ENCODE measurements at places on chromosomes 5 and 9. TPM values are rescaled to one million over a fixed set of nuclear protein-coding genes. Genes with fewer than 3 reads are reported as not detected.

- no peak for DNase-seq
Observed at GRCh38 chr9:85359161-85359560, 382.6 kb downstream of the AGTPBP1 start.

GRCh38 chr5:158739951-158740757 lies 359.6 kb downstream of the EBF1 start:
- DNase-seq, result no peak

- no peak for DNase-seq
Observed at GRCh38 chr5:83708170-83708569, 12.5 kb downstream of the HAPLN1 start.

GRCh38 chr5:173574983-173575382 lies 41.5 kb downstream of the BOD1 start:
- DNase-seq, result no peak

GRCh38 chr5:141534492-141535213 lies 45.8 kb downstream of the PCDHGC5 start:
- DNase-seq, result no peak

GRCh38 chr9:88379352-88379751 lies 8.9 kb upstream of the SPIN1 start:
- DNase-seq, result no peak

- DNase-seq, result peak; percentile 24
Observed at GRCh38 chr5:8234179-8234770, 365.3 kb downstream of the MTRR start.

DNA sequence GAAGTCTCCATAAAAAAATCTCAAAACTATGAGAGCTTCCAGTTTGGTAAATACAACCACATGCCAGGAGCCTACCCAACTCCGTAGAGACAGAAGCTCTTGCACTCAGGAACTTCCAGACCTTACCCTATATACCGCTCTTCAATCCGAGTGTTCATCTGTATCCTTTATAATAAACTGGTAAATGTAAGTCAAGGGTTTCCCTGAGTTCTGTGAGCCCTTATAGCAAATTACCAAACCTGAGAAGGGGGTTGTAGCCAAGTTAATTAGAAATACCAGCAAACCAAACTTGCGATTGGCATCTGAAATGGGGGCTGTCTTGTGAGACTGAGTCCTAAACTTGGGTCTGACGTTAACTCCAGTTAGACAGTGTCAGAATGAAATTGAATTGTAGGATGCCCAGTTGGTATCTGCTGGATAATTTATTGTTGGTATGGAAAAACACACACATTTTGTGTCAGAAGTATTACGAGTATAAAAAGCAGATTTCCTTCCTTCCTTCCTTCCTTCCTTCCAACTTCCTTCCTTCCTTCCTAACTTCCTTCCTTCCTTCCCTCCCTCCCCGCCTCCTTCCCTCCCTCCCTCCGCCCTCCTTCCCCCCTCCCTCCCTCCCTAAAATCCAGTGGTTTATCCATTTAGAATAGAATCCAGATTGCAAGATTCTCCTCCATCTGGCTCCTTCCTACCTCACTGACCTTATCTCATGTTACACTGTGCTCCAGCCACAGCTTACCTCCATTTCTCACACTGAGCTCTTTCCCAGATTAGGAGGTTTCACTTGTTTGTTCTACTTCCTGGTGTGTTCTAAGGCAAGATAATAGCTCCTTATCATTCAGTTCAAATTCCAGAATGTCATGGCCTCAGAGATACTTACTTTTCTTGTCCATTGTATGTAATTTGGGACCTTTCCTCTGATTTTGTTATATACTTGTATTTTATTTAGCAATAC lies 196.7 kb downstream of the WDR70 start:
- DNase-seq, result no peak

DNA sequence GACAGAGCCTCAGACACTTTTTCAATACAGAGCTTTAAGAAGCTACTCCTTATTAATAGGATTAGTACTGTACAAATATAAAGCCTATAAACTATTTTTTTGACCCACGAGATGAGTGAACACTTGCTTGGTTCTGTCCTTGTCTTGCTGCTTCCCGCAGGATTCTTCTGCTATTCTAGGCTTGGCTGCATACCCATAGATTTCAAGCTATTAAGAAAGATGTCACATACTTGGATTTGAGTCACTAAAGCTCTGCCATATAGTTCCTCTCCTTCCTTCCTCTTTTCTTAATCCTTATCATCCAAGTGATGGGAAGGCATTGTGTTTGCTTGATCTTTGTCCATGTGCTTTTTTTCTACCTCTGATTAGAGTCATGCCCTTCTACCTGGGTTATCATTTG lies 361.2 kb upstream of the TRPC7 start:
- no peak for DNase-seq

DNA sequence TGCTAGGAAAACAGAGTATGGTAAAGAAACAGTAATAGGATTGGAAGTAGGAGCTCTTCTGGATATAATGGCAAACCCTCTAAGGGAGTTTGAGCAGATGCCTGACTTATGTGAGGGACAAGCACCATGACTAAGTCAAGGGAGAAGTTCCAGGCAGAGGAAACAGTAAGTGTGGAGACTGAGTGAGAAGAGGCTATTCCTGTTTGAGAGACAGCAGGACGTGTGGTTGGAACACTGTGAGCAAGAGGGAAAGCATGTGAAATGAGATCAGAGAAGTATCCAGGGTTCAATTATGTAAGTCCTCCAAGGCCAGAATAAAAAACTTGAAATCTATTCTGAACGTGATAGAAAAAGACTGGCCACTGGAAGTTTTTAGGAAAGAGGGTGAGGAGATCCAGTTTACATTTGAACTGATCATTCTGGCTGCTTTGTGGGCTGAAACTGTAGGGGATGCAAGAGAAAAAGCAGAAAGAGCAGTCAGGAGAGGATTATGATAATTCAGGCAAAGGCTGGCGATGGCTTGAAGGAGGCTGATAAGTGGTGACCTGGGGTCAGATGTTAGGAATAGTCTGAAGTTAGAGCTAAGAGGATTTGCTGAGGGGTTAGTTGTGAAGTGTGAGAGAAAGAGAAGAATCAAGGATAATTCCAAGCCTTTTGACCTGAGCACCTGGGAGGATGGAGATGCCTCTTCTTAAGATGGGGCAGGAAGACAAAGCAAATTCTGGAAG lies 19.2 kb downstream of the DMAC1 start:
- no peak for DNase-seq

DNA sequence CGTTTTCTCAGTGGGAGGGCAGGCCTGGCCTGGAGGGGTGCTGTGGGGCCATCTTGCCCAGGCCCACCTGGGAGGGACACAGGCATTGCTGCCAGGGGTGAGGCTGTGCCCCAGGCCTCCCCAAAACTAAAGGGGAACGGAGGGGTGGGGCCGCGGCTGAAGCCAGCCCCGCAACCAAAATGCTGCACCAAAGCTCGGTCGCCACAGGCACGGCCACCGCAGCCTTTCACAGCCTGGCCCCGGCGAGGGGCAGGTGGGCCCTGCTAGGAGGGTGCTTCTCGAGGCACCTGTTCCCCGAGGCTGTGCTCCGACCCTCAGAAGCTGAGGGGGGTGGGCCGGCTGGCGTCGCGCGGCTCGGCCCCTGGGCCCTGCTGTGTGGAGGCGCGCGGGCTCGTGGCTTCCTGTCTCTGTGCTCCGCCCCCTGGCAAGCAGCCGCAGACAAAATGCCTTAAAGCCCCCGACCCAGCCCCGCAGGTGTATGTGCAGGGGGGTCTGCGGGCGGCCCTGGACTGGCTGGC lies 57.6 kb downstream of the JAK2 start:
- no peak for DNase-seq

GRCh38 chr9:125821078-125821477 lies 73.9 kb downstream of the PBX3 start:
- no peak for DNase-seq

GRCh38 chr5:54446379-54446732 lies 9.1 kb upstream of the HSPB3 start:
- no peak for DNase-seq

DNA sequence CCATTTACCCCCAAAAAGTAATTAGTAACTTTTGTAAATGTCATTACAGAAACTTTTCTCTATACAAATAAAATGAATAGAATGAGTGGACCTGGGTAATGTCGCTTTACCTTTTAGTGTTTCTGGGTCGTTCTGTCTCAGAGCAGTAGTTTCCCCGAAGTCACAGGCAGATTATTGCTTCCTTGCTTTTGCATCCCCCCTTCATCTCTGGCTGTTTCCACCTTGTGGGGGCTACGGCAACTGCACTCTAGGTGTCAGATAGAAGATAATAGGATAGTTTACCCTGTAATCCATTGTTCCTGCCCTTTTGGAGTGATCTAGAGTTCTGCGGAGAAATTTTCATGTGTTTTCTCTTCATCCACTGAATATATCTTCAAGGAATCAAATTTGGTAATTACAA lies 68.7 kb downstream of the PRR16 start:
- no peak for DNase-seq

GRCh38 chr5:125337294-125337693 lies 590.9 kb upstream of the ZNF608 start:
- DNase-seq, result no peak

DNA sequence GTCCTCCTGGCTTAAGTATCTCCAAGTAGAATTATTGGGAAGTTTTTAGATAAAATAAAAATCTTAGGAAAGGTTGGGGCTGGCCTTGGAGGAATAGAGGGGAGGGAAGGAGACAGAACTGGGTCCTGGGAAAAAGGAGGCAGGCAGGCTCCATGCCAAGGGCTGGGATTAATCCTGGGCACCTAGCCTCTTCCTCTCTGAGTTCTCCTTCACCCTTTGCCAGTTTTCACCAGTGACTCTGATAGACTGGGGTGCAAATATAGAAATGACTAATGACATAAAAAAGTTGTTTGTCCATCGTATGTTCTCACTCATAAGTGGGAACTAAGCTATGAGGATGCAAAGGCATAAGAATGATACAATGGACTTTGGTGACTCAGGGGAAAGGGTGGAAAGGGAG lies 81.9 kb downstream of the RMI1 start:
- no peak for DNase-seq

GRCh38 chr5:54401515-54401914 lies 54.0 kb upstream of the HSPB3 start:
- no peak for DNase-seq

- peak; percentile 55 for DNase-seq
Observed at GRCh38 chr5:32331217-32331934, 18.6 kb upstream of the MTMR12 start.

- DNase-seq, result no peak
Observed at GRCh38 chr5:68007451-68007850, 208.1 kb upstream of the PIK3R1 start.

GRCh38 chr5:11323761-11324160 lies 562.7 kb upstream of the DAP start:
- no peak for DNase-seq

DNA sequence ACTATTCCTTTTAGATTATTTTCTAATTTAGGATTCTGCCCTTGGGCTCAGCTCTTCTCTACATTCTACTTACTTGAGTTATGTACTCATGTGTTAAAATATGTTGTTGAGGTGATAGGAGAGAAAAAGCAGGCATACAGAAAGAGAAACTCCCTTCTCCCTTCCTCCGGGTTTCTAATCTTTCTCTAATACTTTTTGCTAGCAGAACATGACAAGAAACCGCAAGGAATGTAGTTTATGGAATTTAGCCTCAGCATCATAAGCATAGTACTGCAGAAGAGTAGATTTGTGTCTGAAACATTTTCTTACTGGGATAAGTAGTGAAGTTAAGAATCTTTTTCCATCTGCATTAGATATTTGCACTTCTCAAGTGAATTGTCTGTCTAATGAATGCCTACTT lies 139.5 kb upstream of the CYLC2 start:
- DNase-seq, result no peak

GRCh38 chr5:86763929-86764328 lies 146.2 kb downstream of the COX7C start:
- no peak for DNase-seq

GRCh38 chr5:88658886-88659285 lies 224.1 kb downstream of the MEF2C start:
- no peak for DNase-seq

DNA sequence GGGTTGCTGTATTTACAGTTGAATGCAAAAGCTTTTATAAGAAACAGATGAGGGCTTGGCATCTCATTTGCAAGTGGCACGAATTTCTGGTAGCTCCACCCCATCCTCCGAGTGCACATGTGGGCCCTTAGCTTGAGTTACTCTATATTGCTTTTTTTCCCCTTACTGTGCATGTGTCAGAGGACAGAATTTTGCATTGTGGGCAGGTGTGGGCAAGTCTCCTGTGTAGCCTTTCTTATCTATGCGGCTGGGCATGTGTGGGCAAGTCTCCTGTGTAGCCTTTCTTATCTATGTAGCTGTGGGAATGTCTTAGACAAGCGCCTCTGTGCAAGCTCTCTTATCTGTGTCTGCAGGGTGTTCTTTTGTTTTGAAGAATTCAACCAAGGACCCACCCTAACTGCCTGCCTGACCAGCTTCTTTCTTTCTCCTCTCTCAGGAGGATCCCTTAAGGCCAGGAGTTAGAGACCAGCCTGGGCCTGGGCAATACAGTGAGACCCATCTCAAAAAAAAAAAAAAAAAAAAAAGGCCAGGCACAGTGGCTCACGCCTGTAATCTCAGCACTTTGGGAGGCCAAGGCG lies 34.1 kb upstream of the SIL1 start:
- DNase-seq, result no peak

GRCh38 chr5:138905541-138905940 lies 30.4 kb upstream of the LRRTM2 start:
- no peak for DNase-seq

- DNase-seq, result no peak
Observed at GRCh38 chr5:40570408-40571129, 109.1 kb upstream of the PTGER4 start.

- DNase-seq, result peak; percentile 82
Observed at GRCh38 chr9:136051837-136052471, 43.1 kb downstream of the NACC2 start.

The TARS1 gene
- 145 TPM for polyA plus RNA-seq

The MCC gene
- 33.2 TPM for polyA plus RNA-seq

The SLC36A2 gene
- 21.0 TPM for polyA plus RNA-seq

The TIMD4 gene
- polyA plus RNA-seq, result 0.68 TPM

The TMEM174 gene
- 20.1 TPM for polyA plus RNA-seq

The FOXI1 gene
- polyA plus RNA-seq, result 4.8 TPM

The ZNF658 gene
- polyA plus RNA-seq, result 9.2 TPM
